Activated CD4-positive, alpha-beta T cell treated with anti-CD3 and anti-CD28 coated beads, Interleukin-2, amount 50 U/mL, for 1 hour (primary cell): ENCODE measurements at places on chromosomes 1 and 21.

DNA sequence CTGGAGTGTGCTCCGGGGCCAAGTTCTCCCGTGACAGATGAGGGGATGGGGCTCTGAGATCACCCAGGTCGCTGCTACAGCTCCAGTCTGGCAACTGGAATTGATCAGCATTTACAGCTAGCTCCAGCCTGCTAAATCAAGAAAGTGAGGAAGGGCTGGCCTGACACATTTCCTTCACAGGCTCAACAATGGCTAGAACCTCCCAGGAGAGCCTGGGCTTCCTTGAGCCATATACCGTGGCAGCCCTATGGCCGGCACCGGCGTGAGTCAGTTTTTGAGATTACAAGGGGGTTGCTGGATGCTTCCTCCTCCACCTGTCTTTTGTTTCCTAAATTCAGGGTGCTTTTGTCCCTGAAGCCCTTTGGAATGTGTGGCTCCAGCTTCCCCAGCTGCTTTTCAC is 104.2 kb downstream of the ETS2 start:
- no peak for DNase-seq

DNA sequence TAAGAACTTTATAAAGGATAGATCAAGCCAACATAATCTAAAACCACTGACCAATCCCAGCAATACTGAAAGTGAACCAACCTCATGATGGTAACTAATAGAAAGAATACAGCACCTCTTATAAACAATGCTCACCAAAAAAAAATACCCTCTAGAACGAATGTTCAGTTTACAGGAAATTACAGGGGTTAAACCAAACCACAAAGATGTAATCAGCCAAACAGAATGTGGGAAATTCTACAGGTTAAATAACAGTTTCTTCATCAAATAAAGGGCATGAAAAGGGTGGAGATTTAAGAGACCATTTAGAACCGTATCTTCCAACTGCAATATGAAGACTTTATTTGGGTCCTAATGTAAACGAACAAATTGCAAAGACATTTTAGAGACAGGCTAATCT is 30.4 kb downstream of the ARID4B start:
- DNase-seq = no peak

DNA sequence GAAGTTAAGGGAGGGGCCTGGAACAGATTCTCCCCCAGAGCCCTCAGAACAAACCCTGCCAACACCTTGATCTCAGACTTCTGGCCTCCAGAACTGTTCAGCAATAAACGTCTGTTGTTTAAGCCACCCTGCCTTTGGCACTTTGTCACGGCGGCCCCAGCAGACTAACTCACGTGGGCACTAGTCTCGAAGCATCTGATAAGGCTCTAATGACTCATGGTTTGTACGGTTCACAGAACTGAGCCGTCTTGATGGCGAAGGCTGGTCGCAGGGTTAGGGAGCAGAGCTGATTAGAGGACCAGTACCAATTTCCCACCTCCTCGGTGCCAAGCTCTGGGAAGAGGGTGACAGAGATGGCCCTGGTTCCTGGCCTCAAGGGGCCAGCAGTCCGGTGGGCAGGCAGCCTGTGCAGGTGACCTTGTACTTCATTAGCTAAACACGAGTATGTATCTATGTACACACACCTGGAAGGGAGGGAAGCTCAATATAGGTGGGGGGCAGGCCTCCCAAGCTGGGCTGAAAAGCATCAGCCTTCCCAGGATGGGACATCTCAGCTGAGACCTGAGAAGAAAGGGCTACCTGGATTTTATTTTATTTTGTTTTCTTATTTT is 112.8 kb downstream of the MRPS6 start:
- no peak for DNase-seq

DNA sequence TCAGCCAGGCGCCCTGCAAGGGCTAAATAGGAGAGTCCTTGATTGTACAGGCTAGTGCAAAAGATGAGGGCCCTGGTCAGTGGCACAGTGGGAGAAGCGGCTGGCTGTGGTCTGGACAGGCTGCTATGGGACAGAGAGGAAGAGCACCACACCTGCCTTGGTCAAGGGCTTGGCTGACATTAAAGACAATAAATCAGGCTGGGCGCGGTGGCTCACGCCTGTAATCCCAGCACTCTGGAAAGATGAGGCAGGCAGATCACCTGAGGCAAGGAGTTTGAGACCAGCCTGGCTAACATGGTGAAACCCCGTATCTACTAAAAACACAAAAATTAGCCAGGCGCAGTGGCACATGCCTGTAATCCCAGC is 62.9 kb downstream of the NID1 start:
- DNase-seq = no peak

DNA sequence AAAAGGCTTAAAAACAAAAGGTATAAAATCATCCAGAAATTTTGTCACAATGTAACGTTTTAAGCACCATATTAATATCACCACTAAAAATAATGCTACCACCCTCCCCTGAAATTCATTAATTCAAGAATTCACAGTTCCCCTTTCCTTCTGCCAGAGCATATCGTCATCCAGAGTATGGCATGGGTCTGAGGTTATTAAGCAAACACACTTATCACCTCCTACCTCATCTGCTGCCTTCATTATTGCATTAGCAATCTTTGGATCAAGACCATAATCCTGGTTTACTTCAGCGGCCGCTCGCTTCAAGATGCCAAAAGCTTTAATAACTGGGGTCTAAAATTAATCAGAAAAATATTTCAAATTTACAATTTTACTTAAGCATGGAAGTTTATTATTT is 6.2 kb downstream of the FH start:
- no peak for DNase-seq

GRCh38 chr21:37237346-37237745 is 29.8 kb downstream of the VPS26C start:
- DNase-seq = no peak

DNA sequence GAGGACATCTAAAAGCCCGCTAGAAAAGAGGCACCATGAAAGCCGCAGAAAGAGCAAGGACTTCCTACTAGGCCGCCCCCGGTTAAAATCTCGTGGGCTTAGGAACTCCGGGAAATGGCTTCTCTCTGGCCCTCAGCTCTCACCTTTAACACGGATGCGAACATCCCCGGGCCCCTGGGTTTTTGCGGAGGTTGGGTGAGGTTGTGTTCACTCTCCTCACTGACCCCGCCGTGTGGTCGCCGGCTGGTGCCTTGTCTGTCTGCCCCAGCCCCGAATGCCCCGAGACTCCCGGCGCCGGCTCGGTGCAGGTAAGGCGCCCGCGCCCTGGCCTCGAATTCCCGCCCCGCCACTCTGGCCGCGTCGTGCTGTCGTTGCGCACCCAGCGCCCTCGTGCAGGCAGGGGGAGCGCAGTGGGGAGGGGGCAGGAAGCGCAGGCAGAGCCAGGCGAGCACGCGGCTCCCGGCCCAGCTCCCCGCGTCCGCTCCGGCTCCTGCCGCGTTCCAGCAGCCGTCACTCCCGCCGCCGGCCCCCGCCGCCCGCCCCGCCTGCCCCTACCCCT is at the start of gene SHISAL2A:
Gene SHISAL2A, plus strand, starts transcription at position 437 of the 559 bp plus-strand sequence. CDS start 326 bp downstream, outside the sequence.
- DNase-seq = peak; percentile 64

DNA sequence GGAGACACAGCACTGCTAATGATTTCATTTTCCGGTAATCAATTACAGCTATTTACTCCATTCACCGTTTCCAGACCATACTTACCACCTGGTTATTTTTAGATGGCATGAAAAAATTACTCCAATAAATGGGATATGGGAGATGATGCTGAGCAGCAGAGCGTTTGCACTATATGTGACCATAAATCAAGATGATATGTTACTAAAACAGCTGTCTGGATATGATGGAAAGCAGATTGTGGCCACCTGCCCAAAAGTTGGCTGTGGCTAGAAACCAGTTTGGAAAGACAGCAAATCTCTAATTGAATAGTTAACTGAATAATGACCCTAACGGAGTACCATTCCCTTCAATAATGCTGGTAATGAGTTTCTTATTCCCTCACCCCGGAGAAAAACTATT is 22.5 kb upstream of the KCTD3 start:
- no peak for DNase-seq

GRCh38 chr1:181592255-181592859 is 109.0 kb downstream of the CACNA1E start:
- no peak for DNase-seq

- DNase-seq = no peak
These were observed 13.1 kb downstream of the TXNIP start for GRCh38 chr1:145983206-145983675.

- DNase-seq = no peak
These were observed 435 bp downstream of the ILF2 start for GRCh38 chr1:153670257-153670858.

DNA sequence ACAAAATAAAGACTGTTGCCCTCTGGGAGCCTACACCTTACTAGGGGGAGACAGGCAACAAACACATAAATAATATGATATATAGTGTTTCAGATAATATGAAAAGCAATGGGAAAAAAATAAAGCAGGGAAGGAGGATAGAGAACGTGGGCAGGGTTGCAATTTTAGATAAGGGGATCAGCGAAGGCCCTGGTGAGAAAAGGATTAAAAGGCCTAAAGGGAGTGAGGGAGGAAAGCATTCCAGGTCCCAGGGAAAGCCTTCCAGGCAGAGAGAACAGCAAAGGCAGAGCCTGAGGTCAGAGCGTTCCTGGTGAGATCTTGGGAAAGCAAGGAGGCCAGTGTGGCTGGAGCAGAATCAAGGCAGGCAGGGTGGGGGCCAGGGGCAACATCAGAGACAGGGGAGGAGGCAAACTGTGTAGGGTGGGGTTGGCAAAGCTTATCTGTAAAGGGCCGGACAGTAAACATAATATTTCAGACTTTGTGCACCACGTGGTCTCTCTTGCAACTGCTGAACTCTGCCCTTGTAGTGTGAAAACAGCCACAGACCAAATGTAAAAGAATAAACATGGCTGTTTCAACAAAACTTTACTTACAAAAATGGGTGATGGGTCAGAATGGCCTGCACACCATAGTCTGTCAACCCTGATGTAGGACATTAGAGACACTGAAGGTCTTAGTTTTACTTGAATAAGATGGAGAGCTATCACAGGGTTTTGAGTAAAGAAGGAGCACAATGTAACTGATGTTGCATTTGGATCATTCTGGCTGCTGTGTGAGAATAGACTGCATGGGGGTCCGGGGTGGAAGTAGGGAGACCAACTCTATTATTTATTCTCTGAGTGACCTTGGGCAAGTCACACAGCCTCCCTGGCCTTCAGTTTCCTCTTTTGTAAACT is 13.3 kb upstream of the CPT2 start:
- no peak for DNase-seq

DNA sequence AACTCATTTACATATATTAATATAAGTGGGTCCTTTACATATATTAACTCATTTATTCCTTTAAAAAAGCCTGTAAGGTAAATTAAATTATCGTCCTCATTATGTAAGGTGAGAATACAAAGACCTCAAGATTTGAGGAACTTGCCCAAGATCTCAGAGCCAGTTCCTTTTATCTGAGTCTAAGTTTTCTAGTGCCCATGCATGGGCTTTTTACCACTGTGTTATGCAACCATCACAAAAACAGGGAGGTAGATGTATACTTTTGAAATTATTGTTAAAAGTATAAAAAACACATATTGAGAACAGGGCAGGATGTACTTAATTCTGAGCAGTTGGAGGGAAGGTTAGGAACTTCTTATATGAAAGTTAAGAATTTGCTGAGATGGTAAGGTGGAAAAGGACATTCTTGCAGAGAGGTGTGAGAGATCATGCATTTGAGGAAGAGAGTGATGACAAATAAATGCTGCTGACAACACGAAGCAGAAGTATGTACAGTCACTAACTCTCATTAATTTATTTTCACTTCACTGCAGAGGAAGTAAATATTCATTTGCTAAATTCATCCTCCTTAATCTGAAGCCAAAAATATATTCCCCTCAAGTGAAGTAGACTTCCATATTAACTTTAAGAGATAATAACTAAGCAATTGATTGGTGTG is 28.9 kb upstream of the LYPLAL1 start:
- no peak for DNase-seq

DNA sequence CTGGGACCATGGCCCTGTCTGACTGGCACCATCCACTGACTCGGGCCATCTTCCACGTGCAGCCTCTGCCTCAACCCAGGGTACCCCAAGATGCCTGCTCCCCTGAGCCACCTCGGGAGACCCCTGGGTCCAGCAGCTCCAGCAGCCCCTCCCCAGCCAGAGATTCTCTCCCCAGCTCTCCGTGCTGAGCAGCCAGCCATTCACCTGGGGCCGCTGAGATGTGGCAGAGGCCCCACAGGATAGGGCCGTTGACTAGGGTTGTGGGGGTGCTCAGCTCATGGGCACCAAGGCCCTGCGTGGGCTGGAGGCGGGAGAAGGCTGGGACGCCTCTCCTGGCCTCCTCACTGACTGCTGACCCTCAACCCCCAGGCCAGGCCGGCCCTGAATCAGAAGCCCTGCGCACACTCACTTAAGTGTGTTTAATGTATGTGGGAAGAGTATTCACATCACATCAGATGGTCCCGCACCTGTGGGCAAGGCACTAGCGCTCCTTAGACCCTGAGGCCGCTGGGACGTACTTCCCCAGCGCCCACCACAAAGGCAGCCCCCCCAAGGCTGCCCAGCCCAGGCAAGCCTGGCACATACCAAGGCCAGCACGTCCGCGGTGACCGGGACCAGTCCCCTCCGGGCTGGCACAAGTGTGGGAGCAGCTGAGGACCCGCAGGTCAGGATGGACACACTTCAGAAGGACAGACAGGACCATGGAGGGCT is 27.8 kb downstream of the SLC19A1 start:
- no peak for DNase-seq

DNA sequence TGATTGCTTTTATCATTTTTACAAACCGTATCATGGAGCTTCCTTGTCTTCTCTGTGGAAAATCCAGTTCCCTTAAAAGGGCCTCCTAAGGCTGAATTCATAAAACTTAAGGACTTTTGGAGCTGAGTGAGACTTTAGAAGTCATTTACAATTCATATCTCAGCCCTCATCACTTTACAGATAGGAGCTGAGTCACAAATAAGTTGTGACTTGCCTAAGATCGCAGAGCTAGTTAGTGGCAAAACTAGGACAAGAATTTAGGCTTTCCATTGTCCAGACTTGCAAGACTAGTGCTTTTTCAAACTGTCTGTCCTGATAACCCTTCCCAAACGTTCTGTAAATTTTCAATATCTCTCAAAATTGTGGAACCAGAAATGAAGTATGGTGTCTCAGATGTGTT is 37.3 kb downstream of the C1orf21 start:
- DNase-seq = no peak

GRCh38 chr1:15886611-15887167 is 39.2 kb downstream of the SPEN start:
- no peak for DNase-seq

DNA sequence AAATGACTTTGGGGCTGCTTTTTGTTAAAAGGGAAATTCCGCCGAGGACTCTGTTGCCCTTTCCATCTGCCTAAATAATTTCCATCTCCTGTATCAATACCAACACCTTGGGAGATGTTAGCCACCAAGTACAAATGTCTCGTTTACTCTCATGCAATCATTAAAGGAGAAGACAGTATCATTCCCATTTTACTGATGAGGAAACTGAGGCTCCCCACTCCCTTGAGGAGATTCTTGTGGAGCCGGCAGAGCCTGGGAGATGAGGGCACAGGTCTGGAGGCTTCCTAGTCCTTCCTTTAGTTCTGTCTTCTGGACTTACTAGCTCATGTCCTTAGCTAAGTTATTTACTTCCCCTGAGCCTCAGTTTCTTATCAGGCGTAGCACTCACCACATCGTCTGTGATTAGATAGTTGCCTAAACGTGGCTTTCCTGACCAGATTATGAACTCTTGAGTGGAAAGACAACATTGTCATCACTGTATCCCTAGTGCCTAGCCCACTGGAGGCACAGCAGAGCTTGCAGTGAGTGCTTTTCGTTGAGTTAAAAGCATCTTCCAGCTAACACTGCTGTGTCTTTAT is 81.6 kb downstream of the ADSS2 start:
- no peak for DNase-seq
